ENCODE measurements at places on chromosomes 6 and 20.

- DNase-seq, result no peak
Observed at GRCh38 chr20:13756551-13756950, 28.2 kb downstream of the ESF1 start.

DNA sequence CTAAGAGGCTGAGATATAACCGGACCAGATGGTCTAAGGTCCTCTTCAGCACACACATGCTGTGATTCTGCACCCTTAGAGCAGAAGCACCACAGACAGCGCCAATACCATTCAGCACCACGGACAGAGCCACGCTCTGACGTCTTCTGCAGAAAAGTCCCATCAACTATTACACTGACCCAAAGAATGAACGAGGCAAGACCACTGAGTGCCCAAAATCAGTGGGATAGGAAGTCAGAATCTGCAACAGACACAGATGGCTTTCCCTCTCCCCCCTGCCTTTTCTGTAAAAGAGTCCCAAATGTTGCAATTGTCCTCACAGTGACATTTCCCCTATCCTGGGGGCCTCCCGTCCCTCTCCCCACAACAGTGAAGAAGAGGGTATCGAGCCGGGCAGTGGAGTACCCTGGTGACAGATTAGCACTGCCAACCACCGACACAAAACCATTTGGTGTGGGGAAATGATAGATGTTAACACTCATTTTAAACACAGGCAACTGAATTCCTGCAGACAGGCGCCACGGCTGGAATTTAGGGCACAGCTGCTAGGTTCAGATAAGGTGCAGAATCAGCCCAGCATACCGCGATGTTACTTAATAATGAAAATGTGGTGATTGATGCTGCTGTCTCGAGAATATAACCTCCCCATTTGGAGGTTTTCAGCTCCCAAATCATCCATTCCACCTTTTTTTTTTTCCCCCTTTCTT lies 66.6 kb upstream of the CTNNBL1 start:
- peak; percentile 58 for DNase-seq

DNA sequence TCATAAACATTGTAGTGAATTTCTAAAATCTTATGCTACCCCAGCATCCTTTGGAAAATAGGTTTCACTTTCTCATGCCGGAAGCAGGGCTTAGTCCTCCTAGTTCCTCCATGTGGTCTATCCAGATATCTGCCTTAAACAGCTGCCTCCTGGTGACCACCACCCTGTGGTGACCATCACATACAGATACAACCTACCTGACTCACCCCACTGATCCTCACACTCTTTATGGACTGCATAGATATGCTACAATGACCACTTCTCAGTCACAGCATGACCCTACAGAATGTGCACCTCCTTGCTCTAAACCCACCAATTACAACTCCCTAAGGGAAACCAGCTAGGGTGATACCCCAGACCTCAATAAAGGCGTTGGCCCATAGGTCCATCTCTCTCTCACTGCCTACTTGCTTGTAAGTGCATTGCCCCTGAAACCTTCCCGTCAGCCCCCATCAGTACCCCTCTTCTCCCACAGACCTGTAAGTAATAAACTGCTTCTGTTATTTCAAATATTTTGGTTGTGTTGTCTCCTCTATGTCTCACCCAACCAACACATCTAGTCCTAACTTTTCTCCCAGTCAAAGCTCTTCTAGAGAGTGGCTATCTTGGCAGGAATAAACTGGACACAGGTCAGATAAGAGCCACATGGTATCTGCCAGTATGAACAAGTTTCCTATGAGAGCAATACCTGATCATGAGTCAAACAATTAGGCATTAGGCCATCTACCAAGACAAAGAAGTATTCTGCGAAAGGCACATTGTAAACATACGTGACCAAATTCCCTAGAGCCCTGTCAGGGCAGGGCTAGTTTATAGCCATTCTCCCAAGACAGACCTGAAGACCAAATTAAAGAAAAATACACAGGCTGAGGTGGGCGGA lies 39.4 kb upstream of the PLEKHG1 start:
- DNase-seq, result no peak

- DNase-seq, result no peak
Observed at GRCh38 chr6:144217264-144217663, 66.9 kb downstream of the STX11 start.

DNA sequence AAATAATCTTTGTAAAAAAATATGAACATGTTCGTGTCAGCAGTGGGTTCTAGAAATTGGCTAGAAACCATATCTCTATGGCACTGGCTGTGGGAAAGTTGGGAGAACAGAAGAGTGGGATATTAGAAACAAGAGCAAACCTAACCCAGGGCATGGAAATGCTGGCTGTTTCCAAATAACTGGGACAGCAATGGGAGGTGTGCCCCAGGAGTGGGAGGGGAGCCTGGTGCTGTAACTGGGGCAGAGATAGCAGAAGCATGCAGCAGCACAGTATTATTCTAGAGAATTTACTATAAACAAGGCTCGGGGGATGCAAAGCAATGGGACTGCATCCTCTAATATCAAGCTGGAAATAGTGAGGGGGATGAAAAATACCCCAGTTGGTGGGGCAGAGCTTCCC lies 175.0 kb downstream of the KIF6 start:
- DNase-seq, result no peak

DNA sequence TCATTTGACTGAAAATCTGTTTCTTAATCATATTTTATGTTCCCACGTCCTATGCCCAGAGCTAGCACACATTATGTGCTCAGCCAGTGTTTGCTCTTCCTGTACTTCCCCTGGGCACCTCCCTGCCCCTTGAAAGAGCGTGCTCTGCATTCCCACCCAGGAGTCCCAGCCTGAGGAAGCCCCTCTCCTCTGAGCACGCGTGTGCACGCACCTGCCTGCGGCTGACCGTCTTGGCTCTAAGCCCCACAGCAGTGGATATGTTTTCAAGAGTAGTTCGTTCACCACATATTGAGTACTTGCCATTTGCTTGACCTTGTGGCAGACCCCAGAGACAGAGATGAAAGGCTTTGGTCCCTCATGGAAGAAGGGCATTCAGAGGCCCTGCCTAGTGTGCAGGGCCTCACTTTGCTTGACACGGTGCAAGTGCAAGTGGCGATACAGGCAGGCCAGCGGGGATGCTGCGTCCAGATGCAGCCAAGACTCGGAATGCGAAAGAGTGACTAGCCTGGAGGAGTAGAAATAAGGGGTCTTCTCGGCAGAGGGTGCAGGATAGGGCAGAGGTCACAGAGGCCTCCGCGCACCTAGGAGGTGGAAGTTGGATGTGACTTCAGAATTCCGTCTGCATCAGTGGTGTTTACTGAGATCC lies 14.1 kb downstream of the SYNDIG1 start:
- DNase-seq, result no peak

GRCh38 chr6:100892116-100892515 lies 11.0 kb upstream of the ASCC3 start:
- DNase-seq, result no peak

GRCh38 chr6:23272536-23272935 lies 703.2 kb downstream of the HDGFL1 start:
- DNase-seq, result no peak

- peak; percentile 59 for DNase-seq
Observed at GRCh38 chr6:156949376-156949775, 172.2 kb downstream of the ARID1B start.
